ENCODE measurements at places on chromosomes 4 and X. TPM values are rescaled to one million over a fixed set of nuclear protein-coding genes. Genes with fewer than 3 reads are reported as not detected.

SLC9A7 gene
- 3.1 TPM for total RNA-seq

TBX22 gene
- total RNA-seq: not detected

RBMXL3 gene
- total RNA-seq: not detected

PABPC4L gene
- total RNA-seq: 1.7 TPM

CXorf65 gene
- not detected for total RNA-seq

PCDH7 gene
- 4.9 TPM for total RNA-seq

PGK1 gene
- 120 TPM for total RNA-seq

STOX2 gene
- 3.5 TPM for total RNA-seq

WNK3 gene
- total RNA-seq: 0.66 TPM

SMR3B gene
- total RNA-seq: not detected

CEP135 gene
- 6.7 TPM for total RNA-seq

LETM1 gene
- total RNA-seq: 151 TPM

ARSJ gene
- 1.4 TPM for total RNA-seq

DUSP21 gene
- total RNA-seq: not detected

HSFX1 gene
- total RNA-seq: 5.0 TPM

MSX1 gene
- not detected for total RNA-seq

NR3C2 gene
- 126 TPM for total RNA-seq

DCAF12L2 gene
- not detected for total RNA-seq

TSPAN6 gene
- 19.0 TPM for total RNA-seq

GC gene
- not detected for total RNA-seq

HS6ST2 gene
- not detected for total RNA-seq

ZC4H2 gene
- total RNA-seq: 15.0 TPM

CYSLTR1 gene
- 0.57 TPM for total RNA-seq

KIAA0232 gene
- 59.3 TPM for total RNA-seq

EDA2R gene
- total RNA-seq: 0.83 TPM

KLHL5 gene
- 11.7 TPM for total RNA-seq

Measured in Peyer's patch (tissue), 4 donors.